Umbilical cord (tissue), 2 donors: ENCODE measurements at places on chromosomes 4 and X.

GRCh38 chrX:130083656-130084382 is 26.5 kb downstream of the ELF4 start:
- no peak for DNase-seq

DNA sequence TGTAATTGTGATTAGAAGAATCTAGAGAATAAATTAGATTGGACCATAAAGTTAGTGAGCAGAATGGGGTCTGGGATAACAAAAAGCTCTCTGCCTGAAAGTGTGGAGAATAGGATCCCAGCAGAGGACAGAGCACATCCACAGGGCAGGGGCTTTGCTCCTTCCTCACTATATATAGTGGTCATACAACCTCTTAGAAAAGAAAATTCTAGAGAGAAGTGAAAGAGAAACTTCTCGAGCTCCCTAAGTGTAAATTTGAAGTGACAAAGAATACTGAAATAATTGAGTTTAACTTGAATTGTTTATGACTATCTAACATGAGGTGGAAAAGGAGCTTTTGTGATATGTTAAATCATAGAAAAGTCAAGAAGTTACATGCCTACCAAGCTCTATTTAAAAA is 14.9 kb downstream of the ADAM29 start:
- DNase-seq: no peak

DNA sequence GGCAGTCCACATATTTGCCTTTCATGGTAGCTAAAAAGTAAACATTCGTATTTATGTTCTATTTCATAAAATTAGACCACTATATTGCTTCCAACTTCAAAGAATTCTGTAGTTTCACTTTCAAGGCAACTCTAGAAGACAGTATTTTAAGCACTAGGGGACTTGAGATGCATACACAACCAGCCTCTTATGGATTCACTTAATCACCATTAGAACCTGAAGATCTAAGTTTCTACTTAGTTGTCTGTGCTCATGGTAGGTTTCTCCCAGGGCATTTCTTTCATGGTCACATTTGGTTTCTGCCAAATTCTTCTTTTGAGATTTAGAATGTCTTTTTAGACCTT is 209.9 kb upstream of the HCCS start:
- no peak for DNase-seq

DNA sequence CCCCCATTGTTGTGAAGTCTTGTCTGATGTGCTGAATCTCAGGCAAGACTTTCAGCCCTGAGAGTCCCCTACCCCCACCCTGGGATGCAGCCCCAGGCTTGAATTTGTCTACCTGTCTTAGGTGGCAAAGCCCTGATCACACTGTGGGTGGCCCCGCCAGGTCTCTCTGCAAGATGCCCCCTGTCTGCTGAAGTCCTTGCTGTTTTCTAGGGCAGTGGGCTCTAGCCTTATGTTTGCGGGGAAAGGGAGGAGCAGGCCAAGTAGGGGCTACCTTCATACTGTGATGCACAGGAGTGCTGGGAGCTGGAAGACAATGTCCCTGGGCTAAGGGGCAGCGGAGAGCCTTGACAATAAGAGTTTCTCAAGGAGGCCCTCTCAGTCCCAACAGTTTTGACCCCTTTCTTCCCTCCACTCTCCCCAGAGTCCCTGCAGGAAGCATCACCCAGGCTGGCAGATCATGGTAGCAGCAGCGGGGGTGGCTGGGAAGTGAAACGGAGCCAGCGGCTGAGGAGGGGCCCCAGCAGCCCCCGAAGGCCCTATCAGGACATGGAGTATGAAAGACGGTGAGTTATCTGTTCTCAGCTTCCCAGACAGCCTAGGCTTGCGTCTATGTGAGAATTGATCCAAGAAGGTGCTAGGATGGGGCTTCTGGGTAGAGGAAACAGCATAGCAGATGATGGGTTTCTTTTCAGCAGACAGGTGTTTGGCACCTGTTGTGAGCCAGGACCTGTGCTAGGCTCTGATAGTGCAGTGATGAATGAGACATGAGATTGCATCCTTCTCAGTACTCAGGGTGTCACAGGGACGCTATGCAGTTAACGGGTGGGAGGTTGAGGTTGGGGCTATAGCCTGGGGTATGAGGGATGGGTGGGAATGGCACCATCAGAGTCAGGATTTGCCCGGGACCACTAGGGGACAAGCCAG is 2.2 kb downstream of the RBM10 start:
- DNase-seq: no peak

GRCh38 chr4:55396308-55397125 is 760 bp downstream of the TMEM165 start:
- DNase-seq: peak; percentile 63

DNA sequence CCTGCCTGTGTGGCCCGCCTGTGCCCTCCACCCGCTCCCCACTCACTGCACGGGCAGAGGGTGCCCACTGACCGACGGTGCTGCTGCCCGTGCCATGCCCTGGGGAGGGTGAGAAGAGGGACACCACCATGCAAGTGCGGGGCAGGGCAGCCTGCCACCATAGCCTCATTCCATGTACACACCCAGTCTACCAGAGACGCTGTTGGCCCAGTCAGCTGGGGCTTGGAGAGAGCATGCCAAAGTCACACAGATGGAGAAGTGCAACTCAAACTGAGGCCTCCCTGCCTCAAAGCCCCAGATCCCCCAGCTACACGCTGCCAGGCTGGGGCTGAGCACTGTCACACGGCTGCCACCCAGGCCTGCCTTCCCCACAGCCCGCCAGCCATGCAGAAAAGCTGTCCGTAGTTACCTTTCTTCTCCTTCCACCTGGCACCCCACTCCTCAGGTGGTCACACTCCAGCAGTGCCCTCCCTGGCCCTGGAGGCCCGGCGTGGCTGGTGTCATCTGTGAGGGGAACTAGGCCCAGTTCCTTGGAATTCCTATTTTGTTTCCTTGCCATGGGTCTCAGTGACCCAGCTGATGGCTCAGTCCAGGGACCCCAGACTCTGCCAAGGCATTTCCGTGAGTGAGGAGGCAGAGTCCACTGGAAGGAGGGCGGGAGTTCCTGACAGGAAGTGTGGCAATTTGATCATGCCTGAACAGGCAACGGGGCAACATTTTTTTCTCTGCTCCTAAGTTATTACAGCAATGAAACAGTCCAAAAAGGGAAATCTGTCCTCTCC is at the start of gene SLC2A9:
Gene SLC2A9 (minus strand): TSS at position 627 of the 782 bp plus-strand sequence. CDS start 68 bp downstream, at position 559.
- no peak for DNase-seq

- no peak for DNase-seq
These were observed 55.6 kb upstream of the EXOC1L start for GRCh38 chr4:55763996-55764395.

GRCh38 chrX:10177601-10178000 is 20.8 kb downstream of the CLCN4 start:
- DNase-seq: peak; percentile 64

GRCh38 chrX:19514791-19515614 is at the start of gene MAP3K15:
MAP3K15 (minus strand) TSS chrX:19515508; CDS start chrX:19515261, 247 bp downstream.
- DNase-seq: no peak

DNA sequence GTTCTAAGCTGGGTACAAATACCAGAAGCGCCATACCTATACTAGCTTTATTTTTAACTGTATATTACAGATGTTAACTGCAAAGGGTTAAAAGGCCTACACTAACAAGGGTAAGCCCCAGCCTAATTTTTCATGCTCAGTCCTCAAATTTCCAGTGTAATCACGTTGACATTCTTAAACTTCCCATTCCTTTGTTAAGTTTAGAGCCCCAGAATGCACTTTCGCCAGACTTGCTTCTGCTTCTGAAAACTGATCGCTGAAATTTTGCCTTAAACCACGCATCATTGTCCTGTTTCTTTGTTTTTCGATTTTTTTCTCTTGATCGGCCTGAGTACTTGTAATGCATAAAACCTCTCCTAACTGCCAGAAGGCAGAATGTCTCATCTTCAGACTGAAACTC is 2141.9 kb upstream of the AGA start:
- DNase-seq: no peak

DNA sequence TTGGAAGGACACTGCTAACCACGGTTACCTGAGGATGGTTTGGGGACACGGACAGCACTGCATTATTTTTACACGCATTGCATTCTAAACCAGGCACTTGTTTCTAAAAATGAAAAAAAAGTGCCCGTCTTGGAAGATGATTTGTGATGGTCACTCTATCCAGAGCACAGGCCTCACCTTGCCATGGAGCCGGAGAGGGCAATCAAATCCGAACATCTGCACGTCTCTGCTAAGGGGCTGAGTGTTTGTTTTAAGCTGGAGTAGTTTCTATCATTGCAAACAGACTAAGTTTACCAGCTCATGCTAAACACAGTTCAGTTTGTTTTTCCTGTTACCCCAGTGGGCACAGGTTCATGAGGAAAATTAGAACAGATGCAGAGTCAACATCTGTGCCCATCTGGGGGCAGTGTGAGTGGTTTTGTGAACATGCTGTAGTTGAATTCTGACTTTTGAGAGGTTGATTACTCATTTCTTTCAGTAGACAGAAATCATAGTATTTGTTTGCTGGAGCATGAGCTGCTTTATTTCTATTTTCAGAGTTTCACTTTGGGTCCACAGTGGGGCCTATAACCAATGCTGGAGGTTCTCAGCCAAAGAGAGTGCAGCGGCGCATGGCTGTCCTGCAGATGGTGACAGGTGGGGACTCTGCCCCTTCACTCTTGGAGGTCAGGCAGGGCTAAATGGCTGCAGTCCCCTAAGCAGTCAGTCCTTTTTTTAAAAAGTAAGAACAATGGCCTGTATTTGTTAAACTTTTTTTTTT is 65.4 kb upstream of the ENPP6 start:
- no peak for DNase-seq

- DNase-seq: no peak
These were observed 10.7 kb upstream of the XPNPEP2 start for GRCh38 chrX:129728061-129728460.

GRCh38 chrX:138683600-138683999 is 27.9 kb downstream of the FGF13 start:
- no peak for DNase-seq

GRCh38 chrX:105331244-105331643 is 110.8 kb upstream of the TEX13A start:
- DNase-seq: no peak

GRCh38 chr4:151267104-151267503 is 9.9 kb upstream of the PRSS48 start:
- no peak for DNase-seq

DNA sequence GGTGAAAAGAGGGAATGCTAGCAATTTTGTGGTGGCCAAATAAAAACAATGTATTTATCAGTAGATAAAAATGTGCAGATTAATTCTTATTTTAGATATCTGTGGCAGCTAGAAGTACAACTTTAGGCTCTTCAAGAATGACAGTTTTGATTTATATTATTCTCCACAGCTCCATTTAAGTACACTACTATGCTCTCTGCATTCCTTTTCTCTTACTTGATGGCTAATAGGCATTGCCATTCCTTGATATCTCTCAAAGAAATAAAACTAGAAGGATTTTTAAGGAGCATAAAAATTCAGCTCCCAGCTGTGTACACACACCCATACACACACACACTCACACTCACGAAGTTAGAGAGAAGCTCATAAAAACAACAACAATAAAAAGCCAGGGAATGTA is 59.4 kb upstream of the H2AZ1 start:
- peak; percentile 14 for DNase-seq

GRCh38 chr4:3671571-3672464 is 94.4 kb upstream of the ADRA2C start:
- no peak for DNase-seq

DNA sequence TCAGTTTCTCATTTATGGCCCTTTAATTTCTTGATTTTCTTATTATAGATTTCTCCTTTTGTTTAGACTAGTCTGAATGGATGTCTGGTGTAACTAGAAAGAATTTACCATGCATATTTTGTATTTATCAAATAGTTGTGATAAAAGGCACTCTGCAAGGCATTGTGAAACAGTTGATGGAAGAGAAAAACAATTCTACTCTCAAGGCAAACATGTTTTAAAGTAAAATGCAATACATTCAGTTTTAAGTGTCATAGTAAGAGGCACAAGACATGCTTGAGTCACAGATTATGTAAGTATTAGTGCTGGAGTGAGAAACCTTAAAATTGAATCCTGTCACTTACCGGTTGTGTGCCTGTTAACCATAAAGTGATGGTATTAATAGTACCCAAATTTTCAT is 283.3 kb upstream of the DKK2 start:
- DNase-seq: no peak

DNA sequence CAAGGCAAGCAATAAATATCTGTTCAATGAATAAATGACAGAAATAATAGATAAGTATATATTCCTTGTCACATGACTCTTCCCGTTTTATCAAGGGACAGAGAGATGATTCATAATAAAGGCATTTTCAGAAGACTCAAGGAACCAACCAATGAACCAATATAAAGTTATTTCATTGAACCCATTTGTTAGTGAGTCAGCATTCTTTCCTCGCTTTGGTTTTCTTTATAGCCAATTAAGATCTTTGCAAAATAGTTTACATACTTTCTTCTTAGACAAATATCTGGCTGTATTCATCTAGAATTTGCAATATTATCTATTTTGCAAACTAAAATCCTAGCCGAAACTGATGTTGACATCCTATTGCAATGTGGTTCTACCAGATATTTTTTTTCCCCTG is 269.4 kb downstream of the IL15 start:
- DNase-seq: no peak

DNA sequence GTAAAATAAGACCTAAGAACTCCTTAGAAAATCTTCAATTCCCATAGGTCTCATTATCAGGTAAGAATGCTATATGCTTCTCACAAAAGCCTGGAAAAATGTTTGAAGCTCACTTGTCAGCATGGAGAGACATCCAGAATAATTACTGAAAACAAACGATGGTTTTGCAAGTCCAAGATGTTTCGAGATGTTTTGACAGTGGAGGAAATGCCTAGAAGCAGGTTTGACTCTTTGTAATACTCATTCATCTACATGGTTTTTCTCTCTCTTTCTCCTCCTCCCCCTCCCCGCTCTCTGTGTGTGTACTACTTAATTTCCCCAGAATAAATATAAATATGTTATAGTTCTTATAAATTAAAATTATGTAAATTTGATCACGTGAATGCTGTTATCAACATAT is 131.9 kb upstream of the NR3C2 start:
- DNase-seq: no peak

DNA sequence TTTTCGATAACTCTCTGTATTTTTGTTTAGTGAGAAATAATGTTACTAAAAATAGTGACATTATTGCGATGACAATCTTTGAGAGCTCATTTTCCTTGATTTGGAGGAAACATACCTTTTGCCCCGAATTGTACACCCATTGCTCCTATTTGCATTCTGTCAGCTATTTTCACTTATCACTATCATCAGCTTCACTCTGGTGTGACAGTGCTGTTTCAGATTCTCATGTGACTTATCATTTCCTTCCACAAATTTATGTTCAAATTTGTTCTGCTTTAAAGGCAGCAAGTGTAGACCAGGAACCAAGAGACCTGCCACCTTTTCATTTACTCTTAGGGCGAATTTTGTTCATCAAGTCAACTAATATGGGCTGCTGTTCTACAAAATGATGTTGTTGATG is 179.4 kb downstream of the RBM46 start:
- DNase-seq: no peak

GRCh38 chrX:88613338-88613737 is 133.7 kb upstream of the CPXCR1 start:
- DNase-seq: peak; percentile 13

DNA sequence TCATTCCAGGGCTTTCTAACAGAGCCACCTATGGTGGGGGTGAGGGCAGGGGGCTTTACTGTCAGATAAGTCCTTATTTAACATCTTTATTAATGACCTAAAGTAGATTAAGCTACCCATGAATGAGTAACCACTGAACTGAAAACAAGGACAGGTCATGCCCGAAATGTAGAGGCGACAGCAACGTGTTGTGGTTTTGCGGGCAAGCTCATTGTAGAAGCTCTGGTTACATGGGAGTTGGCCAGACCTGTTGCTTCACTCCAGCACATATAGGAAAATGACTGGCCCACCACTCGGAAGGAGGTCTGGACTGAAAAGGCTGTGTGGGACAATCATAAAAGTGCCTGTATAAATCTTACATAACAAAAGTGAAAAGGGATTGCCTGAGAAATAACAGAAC is 109.6 kb upstream of the NDP start:
- DNase-seq: no peak
